Femur (tissue), 1 donor: ENCODE measurements at places on chromosomes 2 and 18.

GRCh38 chr2:29601321-29601720 lies 320.1 kb downstream of the ALK start:
- DNase-seq = no peak

DNA sequence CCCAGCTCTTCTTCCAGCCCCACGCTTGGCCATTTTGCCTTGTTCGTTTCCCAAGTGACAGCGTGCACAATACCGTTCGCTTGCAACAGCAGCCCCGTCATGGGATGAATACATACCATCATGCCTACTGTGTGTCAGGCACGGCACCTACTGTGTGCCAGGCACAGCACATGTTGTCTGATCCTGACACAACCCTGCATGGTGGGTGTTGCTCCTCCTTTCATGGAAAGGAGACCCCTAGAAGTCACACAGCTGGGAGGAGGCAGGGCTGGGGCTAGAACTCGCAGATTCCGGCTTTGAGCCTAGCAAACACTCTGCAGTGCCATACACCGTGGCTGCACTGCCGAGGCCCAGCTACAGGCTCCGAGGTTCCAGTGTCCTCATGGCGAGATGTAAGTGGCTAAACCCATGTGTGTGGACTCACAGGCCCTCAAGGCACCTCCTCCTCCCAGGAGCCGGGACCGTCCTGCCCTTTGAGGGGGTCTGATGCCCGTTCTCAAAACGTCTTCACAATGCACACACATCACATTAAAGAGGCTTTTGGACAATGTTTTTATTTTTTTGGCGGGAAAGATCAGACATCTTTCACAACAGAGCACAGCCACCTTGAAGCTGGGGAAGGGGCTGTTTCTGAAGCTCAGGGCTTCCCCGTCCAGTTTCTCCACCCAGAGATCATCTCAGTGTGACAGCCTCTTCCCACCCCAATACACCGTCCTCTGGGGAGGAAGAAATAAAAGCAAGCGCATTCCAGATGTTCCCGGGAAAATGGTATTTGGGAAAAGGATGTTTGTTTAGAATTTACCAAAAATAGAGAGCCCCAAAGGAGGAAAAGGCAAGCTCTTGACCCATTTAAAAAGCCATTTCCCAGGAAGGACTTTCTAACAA lies 64.9 kb downstream of the HS1BP3 start:
- DNase-seq = peak; percentile 20

DNA sequence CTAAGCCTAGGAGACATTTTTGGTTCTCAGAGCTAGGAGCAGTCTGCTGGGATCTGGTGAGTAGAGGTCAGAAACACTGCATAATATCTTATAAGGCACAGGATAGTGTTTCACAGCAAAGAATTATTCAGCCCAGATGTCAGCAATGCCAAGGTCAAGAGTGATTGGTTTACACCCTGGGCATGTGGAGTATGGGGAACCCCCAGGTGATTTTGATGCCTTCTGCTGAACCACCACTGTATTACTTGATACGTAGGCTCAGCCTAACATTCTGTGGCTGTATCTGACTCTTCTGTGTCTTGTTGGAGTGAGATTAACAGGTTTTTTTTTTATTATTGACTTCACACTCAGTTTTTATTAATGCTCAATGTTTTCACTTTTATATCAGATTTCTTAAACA lies 6.0 kb downstream of the DDX18 start:
- no peak for DNase-seq

DNA sequence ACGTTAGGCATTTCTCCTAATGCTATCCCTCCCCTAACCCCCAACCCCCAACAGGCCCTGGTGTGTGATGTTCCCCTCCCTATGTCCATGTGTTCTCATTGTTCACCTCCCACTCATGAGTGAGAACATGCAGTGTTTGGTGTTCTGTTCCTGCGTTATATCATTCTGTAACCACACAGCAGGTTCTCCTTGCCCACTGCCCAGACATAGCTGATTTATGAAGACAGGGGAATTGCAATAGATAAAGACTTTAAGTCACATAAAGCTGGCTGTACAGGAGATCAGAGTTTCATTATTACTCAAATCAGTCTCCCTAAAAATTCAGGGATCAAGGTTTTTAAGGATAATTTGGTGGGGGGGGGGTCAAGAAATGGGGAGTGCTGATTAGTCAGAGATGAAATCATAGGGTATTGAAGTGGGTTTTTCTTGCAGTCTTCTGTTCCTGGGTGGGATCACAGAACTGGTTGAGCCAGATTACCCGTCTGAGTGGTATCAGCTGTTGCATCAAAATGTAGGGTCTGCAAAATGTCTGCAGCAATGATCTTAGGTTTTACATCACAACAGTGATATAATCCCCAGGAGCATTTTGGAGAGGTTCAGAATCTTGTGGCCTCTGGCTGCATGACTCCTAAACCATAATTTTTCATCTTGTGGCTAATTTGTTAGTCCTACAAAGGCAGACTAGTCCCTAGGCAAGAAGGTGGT lies 392.1 kb upstream of the KCNJ3 start:
- DNase-seq = no peak

DNA sequence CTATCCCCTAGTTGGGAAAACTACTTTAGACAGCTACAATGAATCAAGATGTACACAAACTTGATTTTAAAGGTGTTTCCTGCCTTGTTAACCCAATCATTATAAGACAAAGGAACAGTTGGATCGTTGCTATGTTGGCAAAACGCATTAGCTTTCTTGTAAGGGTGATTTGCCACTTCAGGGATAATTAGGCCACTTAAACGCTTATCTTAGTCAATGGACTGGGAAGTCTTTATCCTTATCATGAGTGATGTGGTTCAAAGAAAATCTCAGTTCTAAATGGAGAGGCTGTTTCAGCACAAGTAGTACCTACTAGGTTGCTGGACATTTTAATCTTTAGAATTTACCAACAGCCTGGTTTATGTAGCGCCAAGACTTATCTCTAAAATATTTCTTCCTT lies 406.1 kb upstream of the MEX3C start:
- DNase-seq = no peak

- no peak for DNase-seq
Measured at GRCh38 chr2:31253356-31254131, 19.6 kb downstream of the EHD3 start.

GRCh38 chr18:37564711-37565100 lies 892 bp downstream of the CELF4 start:
- peak; percentile 84 for DNase-seq

- DNase-seq = no peak
Measured at GRCh38 chr2:133993160-133993559, 260.7 kb upstream of the MGAT5 start.

GRCh38 chr18:31566576-31567306 lies 24.9 kb upstream of the TTR start:
- DNase-seq = no peak

DNA sequence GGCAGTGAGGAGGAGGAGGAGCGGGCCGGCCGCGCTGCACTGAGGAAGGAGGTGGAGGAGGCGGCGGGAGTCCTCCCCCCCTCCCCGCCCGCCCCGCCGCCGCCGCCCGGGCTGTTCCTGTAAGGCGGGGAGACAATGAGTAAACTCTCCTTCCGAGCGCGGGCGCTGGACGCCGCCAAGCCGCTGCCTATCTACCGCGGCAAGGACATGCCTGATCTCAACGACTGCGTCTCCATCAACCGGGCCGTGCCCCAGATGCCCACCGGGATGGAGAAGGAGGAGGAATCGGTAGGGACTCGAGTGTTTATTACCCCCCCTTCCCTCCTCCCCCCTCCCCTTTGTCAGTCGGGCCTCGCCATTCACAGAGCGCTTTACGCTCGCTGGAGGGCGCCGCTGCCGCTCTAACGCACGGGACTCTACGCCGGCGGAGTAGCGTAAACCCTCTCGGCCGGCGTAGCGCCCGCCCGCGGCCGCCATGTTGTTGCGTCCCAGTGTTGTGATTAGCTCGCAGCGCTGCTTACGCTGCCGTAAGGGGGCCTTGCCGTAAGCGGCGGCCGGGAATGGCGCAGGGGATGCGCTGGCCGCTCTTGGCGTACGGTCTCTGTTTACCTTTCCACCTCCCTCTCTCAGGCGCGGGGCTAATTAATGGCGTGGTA lies 460 bp downstream of the EPC2 start:
- DNase-seq = peak; percentile 97

DNA sequence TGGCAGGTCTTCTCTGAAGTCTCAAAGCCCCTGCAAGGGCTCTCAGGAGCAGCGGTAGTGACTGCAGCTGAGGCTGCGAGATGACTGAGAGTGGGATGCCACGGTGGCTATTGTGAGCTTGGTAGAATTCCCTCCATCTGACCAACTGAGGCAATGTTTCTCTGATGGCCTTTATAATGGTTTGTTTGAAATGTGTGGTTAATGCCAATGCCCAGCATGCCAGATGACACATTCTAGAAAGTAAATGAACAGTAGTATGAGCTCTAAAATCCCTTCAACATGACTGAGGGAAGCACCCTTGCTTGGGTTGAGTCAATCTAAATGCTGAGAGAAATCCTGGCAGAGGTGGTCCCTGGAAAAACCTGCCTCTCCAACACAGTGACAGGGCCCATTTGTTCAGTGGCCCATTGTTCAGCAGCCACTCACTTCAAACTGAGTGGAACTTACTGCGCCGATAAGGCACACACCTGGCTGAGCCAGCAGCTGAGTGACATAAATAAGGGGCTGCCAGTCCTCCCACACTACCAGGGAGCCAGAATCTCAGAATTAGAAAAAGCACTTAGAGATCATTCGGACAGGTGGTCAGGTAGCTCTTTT lies 31.7 kb downstream of the SULT1C2 start:
- no peak for DNase-seq

DNA sequence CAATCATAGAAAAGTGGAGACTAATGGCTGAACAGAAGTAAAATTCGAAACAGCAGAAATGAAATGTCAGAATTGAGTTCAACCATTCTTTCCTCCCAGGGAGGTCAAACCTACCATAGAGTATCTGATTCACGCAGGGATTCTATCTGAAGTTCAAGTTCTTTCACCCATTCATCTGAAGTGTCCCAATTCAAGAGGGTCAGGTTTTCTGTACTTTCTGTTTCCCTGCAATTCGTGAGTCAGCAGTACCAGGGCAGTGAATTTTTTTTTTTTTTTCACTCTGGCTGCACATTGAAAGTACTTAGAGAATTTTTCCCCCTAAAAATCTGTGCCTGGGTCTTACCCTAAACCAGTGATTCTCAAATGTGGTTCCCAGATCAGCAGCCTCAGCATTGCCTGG lies 40.9 kb upstream of the CCDC88A start:
- no peak for DNase-seq

DNA sequence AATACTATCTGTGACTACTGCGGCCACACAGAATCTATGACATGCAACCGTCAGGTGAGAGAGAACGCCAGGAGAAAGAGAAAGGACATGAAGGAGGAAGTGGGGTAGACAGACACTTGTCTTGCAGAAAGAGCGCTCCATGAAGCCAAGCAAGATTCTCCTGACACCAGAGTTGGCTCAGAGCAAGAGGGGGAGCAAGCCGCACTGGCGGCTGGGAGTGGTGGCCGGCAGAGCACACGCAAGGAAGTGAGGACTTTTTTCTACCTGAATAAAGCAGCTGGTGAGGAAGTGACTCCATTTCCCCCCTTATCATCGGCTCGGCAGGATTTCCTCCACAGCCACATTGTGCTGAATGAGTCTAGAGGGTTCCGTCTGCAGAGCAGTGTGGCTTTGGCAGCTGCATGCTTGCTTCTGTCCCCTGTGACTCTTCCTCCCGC lies 181.6 kb downstream of the BCL2 start:
- peak; percentile 65 for DNase-seq

GRCh38 chr2:14867853-14868252 lies 235.3 kb downstream of the LRATD1 start:
- DNase-seq = no peak

DNA sequence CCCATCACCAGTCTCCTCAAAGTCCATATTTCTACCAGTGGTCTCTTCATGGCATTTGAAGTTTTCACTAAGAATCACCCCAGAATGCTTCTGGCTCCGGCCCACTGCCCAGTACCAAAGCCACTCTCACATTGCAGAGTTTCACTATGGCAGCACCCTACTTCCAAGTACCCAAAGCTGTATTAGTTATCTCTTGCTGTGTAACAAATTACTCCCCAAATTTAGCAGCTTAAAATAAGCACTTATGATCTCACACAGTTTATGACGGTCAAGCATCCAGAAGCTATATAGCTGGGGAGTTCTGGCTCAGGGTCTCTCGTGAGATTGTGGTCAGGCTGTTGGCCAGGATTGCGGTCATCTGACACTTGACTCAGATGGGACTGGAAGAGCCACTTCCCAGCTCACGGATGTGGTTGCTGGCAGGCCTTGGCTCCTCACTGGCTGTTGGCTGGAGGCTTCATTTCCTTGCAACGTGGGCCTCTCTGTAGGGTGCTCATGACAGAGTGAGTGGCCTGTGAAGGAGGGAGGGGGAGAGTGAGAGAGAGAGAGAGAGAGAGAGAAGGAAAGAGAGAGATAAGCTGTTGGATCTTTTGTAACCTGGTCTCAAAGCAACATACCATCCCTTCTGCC lies 189.5 kb downstream of the CTIF start:
- peak; percentile 66 for DNase-seq

- no peak for DNase-seq
Measured at GRCh38 chr18:36769611-36770314, 59.0 kb downstream of the TPGS2 start.

DNA sequence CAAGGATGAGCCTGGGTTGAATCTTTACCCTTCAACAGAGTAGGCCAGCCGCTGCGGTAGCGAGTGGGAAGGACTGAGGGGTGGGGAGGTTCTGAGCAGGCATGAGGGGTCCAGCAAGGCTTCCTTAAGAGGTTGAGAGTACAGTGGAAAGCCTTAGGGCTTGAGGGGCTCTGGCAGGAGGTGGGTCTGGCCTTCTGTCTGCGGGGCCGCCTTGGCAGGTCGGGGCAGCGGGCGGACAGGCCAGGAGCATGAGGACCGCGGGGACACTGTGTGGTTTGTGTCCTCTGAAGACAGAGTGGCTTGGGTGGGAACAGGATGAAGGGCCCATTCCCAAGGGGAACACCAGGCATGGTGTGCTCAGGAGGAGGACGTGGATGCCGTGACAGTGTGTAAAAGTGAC lies 250.3 kb downstream of the AGAP1 start:
- no peak for DNase-seq

DNA sequence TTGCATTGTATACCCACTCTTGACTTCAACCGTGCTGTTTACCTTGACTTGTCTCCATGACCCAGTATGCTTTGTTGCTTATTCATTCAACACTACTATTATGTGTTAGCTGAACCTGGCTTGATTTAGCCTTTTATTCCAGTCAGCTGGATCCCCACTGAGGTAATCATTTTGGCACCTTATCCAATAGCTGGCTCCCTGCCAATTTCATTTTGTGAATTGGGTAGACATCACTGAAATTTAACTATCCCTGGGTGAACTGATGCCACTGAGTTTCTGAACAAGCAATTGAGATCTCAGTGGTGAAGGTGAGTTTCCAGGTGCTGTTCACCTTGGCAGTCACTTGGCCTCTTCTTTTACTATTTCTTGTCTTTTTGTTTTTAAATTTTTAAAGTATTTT lies 584.3 kb downstream of the ADCYAP1 start:
- no peak for DNase-seq
